ENCODE measurements at places on chromosomes 5 and 9.

DNA sequence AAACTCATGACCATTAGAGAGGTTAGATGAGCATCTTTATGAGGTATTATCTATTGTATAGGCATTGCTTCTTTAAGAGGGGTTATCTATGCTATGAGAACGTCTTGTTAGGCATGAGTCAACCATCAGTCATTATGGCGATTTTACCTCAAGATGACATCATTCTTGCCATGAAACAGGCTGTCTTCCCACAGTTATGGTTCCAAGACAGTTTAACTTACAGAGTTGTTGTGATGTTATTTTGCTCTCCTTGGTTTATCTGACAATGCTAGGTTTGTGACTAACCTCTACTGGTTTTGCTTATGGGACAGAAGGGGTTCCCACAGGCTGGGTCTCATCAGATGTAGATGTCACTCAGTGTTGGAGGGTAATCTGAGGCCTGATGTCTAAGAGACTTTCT lies 1864.7 kb upstream of the ACO1 start:
- DNase-seq, result no peak

DNA sequence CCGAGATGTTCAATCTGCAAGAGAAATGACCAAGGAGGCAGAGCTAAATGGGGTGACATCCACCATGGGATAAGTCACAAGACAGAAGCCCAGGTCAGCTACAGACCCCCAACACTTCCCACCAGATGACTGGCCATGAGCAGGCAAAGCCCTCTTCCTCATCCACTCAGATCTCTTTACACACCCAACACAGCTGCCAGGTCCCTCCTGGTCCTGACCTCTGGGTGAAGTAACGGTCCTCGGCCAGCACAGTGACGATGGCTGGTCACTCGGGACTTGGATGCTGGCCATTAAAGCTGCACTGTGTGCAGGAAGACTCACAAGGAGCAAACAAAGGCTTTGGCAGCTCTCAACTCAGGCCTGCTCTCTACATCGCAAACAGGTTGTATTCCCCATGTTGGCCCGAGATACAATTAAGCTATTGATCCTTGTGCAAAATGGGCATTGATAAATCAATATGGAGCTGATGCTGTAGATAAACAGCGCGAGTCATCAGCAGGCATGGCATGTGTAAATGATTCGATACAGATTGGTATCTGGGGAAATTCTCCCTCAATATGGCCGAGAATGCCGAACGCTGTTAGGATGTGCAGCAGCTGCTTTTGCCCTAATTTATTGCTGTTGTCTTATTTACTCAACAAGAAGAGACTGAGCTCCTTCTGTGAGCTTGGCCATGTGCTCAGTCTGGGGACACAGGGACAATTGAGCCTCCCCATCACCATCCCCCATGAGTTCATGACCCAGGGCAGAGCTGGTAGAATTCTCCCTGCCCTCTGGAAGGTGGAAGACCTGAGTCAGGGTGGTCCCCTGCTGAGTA lies 98.7 kb downstream of the C5orf15 start:
- no peak for DNase-seq

DNA sequence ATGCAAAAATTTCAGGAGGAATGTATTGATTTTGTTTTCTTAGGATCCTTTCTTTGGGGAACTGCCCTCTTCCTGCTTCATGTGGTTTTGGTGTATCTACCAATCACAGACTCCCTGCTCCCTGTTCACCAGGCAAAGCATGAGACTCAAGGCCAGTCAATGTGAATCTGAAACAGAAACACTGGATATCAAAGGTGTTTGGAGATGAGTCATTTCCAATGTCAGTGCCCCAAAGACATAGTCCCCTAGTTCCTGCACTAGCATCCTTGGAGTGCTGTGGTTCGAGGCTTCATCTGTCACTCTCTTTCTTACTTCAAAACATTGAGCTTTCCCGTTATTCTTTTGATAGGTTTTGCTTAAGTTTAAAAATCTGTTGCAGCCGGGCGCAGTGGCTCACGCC lies 8.1 kb downstream of the PPP3R2 start:
- DNase-seq, result no peak

DNA sequence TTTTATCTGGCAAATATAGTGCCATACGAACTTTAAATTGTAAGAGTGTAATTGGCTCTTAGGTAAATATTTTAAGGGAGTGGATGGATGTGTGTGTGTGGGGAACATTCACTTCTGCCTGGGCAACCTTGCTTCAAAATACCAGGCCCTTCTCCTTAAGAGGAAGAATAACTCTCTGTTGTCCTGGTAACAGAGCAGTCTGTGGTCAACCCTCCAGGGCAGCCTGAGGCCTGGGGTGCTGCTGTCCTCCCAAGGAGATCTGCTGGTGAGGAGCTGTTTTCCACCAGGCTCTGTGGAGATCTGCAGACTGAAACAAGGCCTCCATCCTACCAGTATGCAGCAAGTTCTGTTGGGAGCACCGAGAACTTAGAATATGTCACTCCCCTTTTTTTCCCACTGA lies 325.2 kb downstream of the PSAT1 start:
- DNase-seq, result no peak

- DNase-seq, result no peak
Measured at GRCh38 chr5:132772291-132773070, 4.6 kb downstream of the SEPTIN8 start.

DNA sequence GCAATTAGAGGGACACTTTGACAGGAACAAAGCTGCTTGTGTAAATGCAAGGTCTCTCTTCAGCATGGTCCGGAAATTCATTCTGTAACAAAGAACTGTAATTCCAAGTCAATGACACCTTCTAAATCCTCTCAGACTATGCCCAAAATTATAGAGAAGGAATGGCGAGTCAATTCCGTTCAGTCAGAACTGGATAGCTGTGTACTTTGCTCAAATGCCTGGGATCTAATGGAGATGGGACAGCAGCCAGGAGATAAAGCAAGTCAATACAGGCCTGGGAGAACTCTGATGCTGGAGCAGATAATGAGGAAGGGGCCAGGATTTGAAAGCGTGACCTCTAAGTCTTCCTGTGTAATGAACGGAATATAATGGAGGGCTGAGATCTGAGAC lies 96.4 kb upstream of the SPRY4 start:
- DNase-seq, result no peak

DNA sequence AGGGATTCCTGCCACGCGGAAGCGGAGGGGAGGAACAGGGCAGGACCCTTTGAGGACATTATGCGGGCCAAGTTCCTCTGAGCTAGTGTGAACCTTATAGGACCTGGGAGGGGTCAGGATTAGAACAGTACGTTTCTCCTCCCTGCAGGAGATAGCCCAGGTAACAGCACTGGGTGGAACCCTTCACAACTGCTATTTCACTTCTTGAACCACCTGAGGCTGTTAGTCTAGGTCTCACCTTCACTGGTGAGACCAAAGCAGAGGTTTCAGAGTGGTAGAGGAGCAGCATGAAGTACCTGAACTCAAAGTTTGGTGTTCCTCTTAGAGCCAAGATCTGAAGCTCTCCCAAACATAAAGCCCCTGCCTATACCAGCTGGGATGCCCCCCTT lies 832 bp downstream of the EIF4EBP3 start:
- DNase-seq, result no peak

- no peak for DNase-seq
Measured at GRCh38 chr9:116213693-116214047, 60.1 kb downstream of the PAPPA start.

GRCh38 chr9:128026255-128026772 lies 40.8 kb downstream of the NAIF1 start:
- no peak for DNase-seq

DNA sequence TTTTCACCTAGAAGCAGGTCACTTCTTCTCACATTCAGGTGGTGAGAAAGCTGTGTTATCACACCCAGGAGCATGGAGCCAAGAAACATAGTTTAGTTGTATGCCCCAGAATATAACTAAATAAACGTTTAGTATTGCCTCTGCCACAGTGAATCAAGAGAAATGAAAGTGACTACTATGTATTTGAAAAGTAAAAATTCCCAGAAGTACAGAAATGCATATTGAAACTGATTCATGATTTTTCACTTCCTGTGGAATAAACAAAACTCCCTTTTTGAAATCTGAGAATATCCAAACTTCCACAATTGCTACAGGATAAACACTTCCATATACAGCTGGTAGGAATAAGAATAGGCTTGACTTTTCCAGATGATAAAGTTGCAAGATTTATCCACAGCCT lies 15.3 kb upstream of the NINJ1 start:
- DNase-seq, result no peak

DNA sequence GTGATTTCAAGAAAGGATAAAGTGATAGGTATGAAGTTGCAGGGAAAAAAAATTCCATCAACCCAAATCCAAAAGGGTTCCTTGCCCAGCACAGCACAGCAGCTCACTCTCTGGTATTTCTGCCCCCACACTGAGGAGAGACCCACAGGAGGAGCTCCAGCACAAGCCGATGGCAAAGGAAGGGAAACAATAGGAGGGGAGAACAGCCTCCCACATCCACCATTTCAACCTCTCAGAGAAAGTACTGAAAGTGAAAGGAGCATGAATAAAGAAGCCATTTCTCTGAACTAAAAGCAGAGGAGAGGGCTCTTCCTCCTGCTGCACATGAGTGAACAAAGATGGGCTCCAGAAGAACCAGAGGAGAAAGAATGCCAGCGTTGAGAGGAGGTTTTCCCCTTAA lies 54.9 kb upstream of the ZSWIM6 start:
- no peak for DNase-seq

- no peak for DNase-seq
Measured at GRCh38 chr5:3217114-3217513, 378.5 kb upstream of the IRX1 start.

- no peak for DNase-seq
Measured at GRCh38 chr9:37377688-37378612, 44.5 kb upstream of the GRHPR start.

- DNase-seq, result no peak
Measured at GRCh38 chr9:6921315-6921714, 163.5 kb downstream of the KDM4C start.
